ENCODE measurements at places on chromosomes 5 and 9.

- DNase-seq, result no peak
These were observed 339.7 kb downstream of the NTRK2 start for GRCh38 chr9:85009251-85009650.

DNA sequence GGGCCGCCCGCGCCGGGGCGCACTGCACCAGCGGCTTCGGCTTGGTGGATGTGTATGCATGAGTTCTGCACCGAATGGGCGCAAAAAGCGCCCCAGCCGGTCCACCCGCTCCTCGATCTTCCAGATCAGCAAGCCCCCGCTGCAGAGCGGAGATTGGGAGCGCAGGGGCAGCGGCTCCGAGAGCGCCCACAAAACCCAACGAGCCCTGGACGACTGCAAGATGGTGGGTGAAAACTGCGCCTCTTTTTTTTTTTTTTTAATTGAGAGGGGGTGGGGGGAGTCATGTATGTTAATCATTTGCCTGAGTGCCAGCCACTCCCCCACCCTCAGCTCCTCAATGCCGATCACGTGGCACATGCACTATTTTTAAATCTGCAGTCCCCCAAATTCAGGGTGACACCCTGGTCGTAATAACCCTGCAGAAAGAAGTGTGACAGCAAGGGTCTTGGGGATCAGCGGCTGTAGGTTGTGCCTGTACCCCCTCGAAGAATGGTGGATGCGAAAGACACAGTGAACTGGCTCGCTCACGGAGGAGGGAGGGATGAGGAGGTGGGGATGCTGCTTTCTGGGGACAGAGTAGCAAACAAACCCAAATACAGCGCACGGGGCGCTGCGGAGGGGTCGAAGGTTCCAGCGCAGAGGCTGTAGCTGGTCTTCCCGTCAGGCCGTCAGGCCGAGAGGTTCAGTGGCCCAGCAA, 900 bp downstream of the RGS7BP start:
- DNase-seq, result no peak

- DNase-seq, result no peak
These were observed 2.4 kb downstream of the HMCN2 start for GRCh38 chr9:130267930-130268329.

GRCh38 chr5:175772747-175773533, 98.4 kb upstream of the CPLX2 start:
- no peak for DNase-seq

DNA sequence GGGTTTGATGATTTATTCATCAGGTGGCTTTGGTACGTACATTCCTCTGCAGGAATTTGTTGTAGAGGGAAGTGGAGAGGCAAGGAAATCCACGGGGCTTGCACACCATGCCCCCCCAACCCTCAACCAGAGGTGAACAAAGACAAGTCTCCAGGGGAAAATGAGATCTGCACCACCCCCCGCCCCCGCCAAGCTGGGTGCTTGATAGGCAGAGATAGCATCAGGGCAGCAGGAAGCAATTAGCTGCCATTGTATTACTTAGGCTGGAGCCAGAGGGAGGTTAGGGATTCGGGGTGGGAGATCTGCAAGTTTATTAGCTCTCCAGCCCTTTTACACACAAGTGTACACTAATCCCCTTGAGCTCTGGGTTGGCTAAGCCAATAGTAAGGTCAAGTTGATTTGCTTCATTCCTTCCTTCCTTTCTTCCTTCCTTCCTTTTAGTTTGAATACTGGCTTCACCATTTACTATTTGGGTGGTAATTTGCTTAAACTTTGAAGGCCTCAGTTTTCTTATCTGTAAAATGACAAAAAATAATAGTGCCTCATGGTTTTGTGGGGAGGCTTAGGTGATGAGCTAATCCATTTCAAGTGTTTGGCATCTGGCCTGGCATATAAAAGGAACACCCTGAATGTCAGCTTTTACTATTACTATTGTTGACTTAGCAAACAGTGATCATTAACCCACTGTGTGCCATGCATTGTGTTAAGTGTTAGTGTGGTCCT, 34.1 kb downstream of the SPRY4 start:
- no peak for DNase-seq

DNA sequence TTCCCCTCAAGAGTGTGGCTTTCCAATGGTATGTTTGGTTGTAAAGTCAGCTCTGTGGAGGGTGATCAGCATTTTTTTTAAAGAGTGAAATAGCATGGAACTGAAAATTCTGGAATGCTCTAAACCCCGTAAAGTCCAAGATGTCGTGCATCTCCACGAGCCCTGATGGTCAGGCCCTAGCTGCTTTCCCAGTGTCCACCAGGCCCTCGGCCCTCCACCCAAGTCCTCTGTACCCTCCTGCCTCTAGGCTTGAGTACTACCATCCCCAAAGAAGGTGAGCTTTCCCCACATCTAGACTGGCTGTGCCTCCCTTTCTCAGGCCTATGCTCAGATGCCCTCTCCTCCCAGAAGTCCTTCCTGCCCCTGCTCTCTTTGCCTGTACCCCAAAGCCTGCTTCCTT, 280.3 kb downstream of the GADD45G start:
- DNase-seq, result no peak

DNA sequence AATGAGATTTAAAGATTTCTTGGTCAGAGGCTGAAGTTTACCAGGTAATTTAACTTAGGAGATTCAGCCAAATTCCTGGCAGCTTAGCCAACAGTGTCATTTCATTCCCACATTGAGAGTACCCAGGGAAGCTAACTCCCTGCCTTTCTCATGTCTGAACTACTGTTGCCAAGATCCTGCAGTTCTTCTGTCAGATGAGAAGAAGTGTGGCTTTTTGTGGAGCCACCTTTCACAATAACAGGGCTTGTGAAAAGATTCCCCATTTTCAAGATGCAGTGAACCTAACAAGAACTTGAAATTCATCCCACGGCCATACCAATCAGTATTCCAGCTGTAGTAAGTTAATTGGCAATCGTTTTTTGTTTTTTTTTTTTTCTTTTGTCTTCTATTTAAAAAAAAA, 176.4 kb downstream of the XRCC4 start:
- DNase-seq, result no peak

- DNase-seq, result no peak
These were observed 134.9 kb upstream of the ADCY2 start for GRCh38 chr5:7261049-7261448.

DNA sequence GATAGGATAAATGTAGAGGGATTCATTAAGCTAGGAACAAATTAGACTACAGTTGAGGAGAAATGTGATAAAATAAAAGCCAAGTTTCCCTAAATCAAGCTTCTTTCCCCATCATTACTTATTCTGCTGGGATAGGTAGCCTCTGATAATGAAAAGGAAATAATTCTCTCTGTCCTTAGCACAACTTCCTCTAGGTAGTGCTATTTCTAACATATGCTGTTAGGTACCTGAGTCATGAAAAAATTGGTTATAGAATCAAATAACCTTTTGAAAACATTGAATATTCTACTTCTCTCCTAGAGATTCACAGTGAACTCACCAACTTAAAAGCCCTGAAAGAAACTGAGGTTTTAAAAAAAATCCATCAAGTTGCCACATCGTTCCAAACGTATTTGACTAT, 1793.1 kb downstream of the EFNA5 start:
- no peak for DNase-seq

DNA sequence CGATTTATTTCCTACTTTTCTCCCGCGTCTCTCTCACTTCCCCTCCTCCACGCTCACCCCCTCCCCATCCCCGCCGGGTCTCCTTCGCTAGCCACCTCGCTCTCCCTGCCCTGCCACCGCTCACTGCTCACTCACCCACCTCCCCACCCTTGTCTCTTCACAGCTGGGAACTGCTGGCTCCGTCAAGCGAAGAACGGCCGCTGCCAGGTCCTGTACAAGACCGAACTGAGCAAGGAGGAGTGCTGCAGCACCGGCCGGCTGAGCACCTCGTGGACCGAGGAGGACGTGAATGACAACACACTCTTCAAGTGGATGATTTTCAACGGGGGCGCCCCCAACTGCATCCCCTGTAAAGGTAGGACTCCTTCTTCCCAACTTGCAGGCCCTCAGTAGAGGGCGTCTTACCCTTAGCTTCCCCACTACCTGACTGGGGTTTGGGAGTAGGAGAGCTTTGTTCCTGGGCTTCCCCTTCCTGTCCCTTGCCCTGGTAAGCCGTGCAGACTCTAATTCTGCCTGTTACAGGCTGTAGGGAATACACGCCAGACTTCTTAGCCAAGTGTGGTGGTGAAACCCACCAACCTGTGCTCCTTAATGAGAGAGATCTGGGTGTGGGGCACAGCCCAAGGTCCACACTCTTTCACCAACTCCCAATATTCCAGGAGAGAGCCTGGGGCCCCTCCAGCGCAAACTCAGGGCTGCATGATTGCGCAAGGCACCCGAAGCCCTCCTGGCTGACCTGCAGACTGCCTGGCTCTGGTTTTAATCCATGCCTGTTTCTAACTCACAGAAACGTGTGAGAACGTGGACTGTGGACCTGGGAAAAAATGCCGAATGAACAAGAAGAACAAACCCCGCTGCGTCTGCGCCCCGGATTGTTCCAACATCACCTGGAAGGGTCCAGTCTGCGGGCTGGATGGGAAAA, 2.5 kb downstream of the FST start:
- no peak for DNase-seq

DNA sequence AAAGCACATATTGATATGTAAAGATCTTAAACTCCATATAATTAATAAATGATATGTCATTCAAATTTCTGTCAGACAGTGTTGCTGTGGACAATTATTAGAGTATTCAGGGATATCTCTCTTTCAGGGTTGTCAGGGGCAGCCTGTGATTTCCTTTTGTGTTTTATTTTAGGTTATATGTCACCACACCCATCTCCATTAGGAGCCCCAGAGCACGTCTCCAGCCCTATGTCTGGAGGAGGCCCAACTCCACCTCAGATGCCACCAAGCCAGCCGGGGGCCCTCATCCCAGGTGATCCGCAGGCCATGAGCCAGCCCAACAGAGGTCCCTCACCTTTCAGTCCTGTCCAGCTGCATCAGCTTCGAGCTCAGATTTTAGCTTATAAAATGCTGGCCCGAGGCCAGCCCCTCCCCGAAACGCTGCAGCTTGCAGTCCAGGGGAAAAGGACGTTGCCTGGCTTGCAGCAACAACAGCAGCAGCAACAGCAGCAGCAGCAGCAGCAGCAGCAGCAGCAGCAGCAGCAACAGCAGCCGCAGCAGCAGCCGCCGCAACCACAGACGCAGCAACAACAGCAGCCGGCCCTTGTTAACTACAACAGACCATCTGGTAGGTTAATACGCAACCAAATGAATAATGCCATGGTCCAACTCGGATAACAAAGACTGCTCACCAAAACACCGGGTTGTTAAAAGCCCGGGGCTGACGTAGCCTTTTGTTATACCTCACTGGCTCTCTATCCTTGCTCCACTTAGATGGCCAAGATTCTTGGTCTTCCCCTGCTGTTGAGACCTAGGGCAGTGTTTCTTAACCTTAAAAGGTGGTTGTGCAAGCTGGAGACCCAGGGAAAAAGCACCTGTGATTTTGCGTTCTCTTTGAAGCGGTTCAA, 24.4 kb downstream of the SMARCA2 start:
- no peak for DNase-seq

- no peak for DNase-seq
These were observed 2.8 kb upstream of the PRLR start for GRCh38 chr5:35233121-35233520.

- no peak for DNase-seq
These were observed 45.2 kb upstream of the NEK6 start for GRCh38 chr9:124212381-124213050.

GRCh38 chr5:139651043-139651834, 3.1 kb downstream of the CXXC5 start:
- no peak for DNase-seq

DNA sequence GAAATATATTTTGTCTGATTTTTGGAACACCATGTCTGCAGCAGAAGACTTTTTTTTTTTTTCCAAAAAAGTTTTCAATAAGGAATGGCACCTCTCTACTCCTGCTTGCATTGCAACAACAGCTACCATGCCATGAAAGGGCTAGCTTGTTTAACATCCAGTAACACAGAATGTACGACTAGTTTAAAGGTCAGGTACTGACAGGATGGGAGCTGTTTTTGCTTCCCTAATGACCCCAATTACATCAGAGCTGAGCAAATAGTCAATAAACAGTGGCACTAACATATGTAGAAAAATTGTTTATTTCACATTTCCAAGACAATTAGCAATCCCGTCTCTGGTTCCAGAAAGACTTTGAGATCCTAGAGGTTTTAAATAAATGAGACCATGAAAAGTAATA, 693.8 kb downstream of the NR2F1-AS1 start:
- DNase-seq, result no peak

DNA sequence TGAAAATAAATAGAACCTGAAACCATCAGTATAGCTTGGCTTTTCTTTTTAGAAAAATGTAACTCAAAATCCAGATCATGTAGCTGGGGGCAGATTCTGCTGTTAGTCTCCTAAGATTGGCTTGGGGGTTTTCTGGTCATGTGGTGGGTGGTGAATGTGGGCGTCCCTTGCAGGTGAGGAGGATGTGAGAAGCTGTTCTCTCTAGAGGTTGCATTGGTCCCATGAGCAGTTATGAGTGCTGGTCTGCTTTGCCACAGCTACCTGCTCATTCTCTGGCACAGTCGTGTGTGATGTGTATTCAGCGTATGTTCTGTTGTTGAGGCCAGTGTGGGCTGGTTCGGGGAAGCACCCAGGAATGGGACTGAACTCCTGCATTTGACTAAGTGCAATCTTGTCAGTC, 466.8 kb downstream of the DIRAS2 start:
- DNase-seq, result no peak

- DNase-seq, result peak; percentile 7
These were observed 8.7 kb upstream of the RANBP6 start for GRCh38 chr9:6024035-6024554.

- no peak for DNase-seq
These were observed 1271.3 kb downstream of the EFNA5 start for GRCh38 chr5:106399391-106399790.

GRCh38 chr9:109469646-109470358, 28.3 kb downstream of the PTPN3 start:
- no peak for DNase-seq

- no peak for DNase-seq
These were observed 275.8 kb upstream of the ADRA1B start for GRCh38 chr5:159640446-159640845.

- DNase-seq, result no peak
These were observed 100.7 kb downstream of the YTHDC2 start for GRCh38 chr5:113614191-113614590.

DNA sequence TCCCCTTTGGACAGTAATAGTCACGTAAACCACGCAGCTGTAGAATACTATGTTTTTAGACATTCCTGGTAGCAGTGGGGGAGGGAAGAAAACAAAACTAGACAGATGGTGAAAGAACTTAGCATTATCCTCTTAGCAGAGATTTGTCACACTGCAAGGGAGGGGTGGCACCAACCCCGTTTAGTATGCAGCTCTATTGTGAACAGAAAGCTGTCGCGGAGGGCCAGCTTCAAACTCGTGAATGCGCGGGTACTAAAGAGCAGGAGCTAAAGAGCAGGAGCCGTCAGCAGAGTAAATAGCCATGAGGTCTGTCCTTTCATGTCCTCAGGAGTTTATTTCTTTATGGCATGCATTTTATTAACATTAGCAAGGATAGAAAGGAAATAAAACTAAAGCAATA, 141.9 kb upstream of the SLC12A2 start:
- no peak for DNase-seq

- DNase-seq, result no peak
These were observed 1011.5 kb upstream of the ACO1 start for GRCh38 chr9:31372799-31373587.

- DNase-seq, result no peak
These were observed 480.9 kb upstream of the PAPPA start for GRCh38 chr9:115672477-115673316.

- DNase-seq, result no peak
These were observed 594.7 kb upstream of the CCNG1 start for GRCh38 chr5:162842727-162843126.

GRCh38 chr9:95021166-95021886, 294.8 kb downstream of the AOPEP start:
- no peak for DNase-seq

- DNase-seq, result no peak
These were observed 1075.1 kb downstream of the NR2F1-AS1 start for GRCh38 chr5:92505925-92506324.

All from T-cell (primary cell).